ENCODE measurements at places on chromosomes 6 and 20. TPM values are rescaled to one million over a fixed set of nuclear protein-coding genes. Genes with fewer than 3 reads are reported as not detected.

Gene BPI
- total RNA-seq: not detected

Gene OOEP
- not detected for total RNA-seq

Gene HTR1E
- total RNA-seq: not detected

Gene STX11
- 16.4 TPM for total RNA-seq

Gene FILIP1
- total RNA-seq: 10.8 TPM

Gene DPPA5
- not detected for total RNA-seq

Gene F13A1
- total RNA-seq: not detected

Gene BPIFB1
- total RNA-seq: not detected

Gene PRDM1
- 4.8 TPM for total RNA-seq

Gene MMP24
- 0.38 TPM for total RNA-seq

Gene TAGAP
- not detected for total RNA-seq
